ENCODE measurements at places on chromosomes 1 and 21. TPM values are rescaled to one million over a fixed set of nuclear protein-coding genes. Genes with fewer than 3 reads are reported as not detected.

DNA sequence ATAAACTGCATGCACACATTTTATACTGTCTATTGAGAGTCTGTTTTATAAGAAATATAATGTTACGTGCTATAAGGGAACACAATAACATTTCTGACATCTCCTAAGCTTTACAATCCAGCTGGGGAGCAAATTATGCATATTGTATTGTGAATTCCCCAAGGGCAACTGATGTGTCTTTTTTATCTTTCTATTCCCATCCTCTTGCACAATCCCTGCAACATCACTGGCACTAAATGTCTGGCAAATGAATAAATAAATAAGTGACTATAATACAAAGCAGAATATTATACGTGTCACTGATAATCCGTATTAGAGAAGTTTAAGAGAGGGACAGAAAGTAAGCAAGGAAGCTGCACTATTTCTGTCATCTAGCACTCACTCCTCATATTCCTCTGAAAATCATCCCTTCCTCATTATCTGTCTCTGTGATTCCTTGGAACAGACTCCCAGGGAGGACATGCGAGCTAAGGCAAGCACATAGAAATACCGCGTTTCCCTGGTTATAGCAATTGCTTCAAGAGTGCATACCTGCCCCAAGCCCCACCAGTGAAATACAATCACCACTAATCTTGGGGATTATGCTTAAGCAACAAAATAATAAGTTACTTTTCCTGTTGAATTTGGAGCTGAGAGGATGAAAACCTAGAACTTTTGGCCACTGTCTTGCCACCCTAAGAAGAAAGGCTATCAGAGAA is 205.4 kb downstream of the SMYD3 start:
- H3K27ac ChIP-seq, result no peak overlapping the region
- peaks cover 10% of the 10 kb centered on the region for H3K4me1 ChIP-seq
- H3K4me3 ChIP-seq, result no peak overlapping the region
- no peaks in the 10 kb centered on the region for H3K27me3 ChIP-seq
- DNase-seq, result no peak

GRCh38 chr1:11204396-11205190 is 15.4 kb downstream of the ANGPTL7 start:
- no peak overlapping the region for H3K4me3 ChIP-seq
- H3K4me1 ChIP-seq, result no peaks in the 10 kb centered on the region
- no peaks in the 10 kb centered on the region for H3K36me3 ChIP-seq
- H3K27ac ChIP-seq, result no peak overlapping the region
- DNase-seq, result no peak
- no peaks in the 10 kb centered on the region for H3K27me3 ChIP-seq

The PLA2G2E gene
- not detected for total RNA-seq

The LCE1E gene
- not detected for total RNA-seq

The LRRC53 gene
- total RNA-seq, result not detected

DNA sequence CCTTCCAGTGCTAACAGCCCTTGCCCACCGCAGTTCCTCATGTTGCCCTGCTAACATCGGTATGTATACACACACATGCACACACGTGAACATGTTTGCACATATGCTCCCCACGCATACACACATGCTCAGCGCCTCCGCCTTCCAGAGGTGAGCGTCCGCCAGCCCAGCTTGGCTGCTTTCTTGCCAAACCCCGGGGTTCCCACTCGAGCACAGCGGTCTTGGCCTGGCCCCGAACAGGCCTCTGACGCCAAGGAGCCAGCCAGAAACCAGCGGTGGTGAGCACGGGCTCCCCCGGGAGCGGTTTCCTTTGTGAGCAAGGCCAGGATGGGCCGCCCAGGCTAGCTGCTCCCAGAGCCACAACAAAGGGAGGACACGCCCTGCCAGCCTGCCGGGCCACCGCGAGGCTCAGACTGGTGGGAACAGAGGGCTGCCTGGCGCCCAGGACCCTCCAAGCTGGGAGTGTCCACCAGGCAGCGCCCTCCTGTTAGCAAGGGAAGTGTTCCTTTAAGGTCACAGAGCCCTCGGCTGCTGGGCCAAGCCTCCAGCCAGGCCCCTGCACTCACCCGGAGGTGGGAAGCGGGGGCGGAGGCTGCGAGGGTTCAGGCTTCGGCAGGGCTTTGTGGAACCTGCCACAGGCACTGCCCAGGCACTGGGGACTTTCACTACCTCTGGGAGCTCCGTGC is 65.4 kb downstream of the ALPL start:
- no peak overlapping the region for H3K27ac ChIP-seq
- no peak overlapping the region for H3K4me3 ChIP-seq
- H3K27me3 ChIP-seq, result no peaks in the 10 kb centered on the region
- no peak for DNase-seq
- H3K36me3 ChIP-seq, result no peaks in the 10 kb centered on the region
- H3K4me1 ChIP-seq, result peaks cover 8% of the 10 kb centered on the region

DNA sequence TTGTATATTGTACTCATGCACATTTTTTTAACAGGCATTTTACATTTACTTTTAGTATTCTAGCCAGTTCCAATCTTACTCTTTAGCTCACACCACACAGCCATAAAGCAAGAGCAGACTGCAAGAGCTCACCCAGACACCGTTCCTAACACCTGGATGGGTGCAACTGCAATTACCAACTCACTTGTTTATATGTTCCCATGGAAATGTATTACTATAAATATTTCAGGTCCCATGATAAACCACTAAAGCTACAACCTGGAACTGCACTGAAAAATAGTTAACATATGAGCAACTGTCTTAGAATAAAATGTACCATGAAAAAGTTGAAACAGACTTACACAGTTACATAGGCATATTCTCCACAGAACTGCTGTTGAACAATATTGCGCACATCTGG is 30.8 kb downstream of the USP48 start:
- DNase-seq, result no peak
- no peaks in the 10 kb centered on the region for H3K4me1 ChIP-seq
- no peak overlapping the region for H3K27ac ChIP-seq
- H3K36me3 ChIP-seq, result no peaks in the 10 kb centered on the region
- H3K4me3 ChIP-seq, result no peak overlapping the region
- no peaks in the 10 kb centered on the region for H3K27me3 ChIP-seq

DNA sequence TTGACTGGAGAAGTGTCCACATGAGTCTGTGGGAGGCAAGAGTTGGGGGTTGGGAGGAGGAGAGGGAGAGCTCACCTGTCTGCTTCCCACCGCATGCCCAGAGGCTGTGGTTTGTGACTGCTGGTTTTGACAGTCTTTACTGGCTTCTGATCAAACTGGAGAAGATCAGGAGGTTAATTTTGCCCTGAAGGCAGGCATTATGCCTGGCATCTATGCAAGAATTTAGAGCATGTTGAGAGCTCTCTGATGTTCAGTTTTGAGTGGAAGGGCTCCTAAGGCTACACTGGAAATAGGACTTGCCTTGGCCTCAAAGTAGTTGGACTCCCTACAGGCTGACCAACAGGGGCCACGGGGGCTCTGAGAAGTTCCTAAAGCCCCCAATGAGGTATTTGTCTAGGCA is 101.6 kb downstream of the TLR5 start:
- no peaks in the 10 kb centered on the region for H3K4me1 ChIP-seq
- DNase-seq, result no peak
- H3K4me3 ChIP-seq, result no peak overlapping the region
- no peaks in the 10 kb centered on the region for H3K27me3 ChIP-seq

The MARCKSL1 gene
- 36.8 TPM for total RNA-seq

- peaks cover 16% of the 10 kb centered on the region for H3K4me1 ChIP-seq
- DNase-seq, result no peak
- H3K27me3 ChIP-seq, result no peaks in the 10 kb centered on the region
- H3K4me3 ChIP-seq, result no peak overlapping the region
Measured at GRCh38 chr1:42214447-42214871, 49.9 kb upstream of the GUCA2A start.

GRCh38 chr1:119541389-119541788 is 34.4 kb downstream of the HSD3B1 start:
- no peaks in the 10 kb centered on the region for H3K27me3 ChIP-seq
- no peaks in the 10 kb centered on the region for H3K4me1 ChIP-seq
- no peak overlapping the region for H3K4me3 ChIP-seq
- DNase-seq, result no peak
- H3K27ac ChIP-seq, result no peak overlapping the region

- H3K4me1 ChIP-seq, result no peaks in the 10 kb centered on the region
- no peaks in the 10 kb centered on the region for H3K27me3 ChIP-seq
- H3K36me3 ChIP-seq, result no peaks in the 10 kb centered on the region
- no peak for DNase-seq
Measured at GRCh38 chr1:223515926-223516325, 122.7 kb downstream of the CCDC185 start.

DNA sequence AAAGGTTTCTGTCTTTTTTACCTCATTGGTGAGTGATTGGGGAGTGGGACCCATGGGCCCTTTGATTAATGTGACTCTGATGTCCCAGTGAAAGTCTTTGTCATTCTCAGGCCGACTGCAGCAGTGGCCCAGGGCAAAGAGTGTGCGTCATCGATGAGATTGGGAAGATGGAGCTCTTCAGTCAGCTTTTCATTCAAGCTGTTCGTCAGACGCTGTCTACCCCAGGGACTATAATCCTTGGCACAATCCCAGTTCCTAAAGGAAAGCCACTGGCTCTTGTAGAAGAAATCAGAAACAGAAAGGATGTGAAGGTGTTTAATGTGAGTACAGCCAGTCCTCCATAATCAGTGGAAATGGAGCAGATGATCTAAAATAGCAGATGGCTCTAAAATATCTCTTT is 19.4 kb downstream of the NTPCR start:
- peaks cover 4% of the 10 kb centered on the region for H3K4me1 ChIP-seq
- no peak overlapping the region for H3K4me3 ChIP-seq
- H3K36me3 ChIP-seq, result peaks cover 34% of the 10 kb centered on the region

DNA sequence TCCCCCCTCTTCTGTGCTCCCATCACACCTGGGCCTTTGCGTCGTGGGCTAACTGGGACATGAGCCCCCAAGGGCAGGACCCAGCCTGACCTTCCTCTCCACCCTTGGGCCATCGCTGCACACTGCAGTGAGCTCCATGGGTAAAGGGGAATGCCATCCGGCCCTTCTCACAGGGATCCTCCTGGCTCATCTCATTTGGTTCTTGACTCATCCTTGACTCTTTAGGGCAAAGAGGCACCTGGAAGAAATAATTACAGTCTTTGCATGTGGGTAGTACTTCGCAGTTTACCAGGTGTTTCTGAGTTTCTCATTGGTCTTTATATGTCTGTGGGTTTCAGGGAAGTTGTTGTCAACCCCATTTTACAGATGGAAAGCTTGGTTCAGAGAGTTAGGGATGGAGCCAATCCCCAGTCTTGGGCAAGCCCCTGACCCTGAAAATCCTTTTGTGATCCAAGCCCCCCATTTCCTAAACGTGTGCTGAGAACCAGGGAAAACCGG is 59.3 kb upstream of the ID3 start:
- no peaks in the 10 kb centered on the region for H3K27me3 ChIP-seq
- no peak for DNase-seq
- no peak overlapping the region for H3K27ac ChIP-seq

DNA sequence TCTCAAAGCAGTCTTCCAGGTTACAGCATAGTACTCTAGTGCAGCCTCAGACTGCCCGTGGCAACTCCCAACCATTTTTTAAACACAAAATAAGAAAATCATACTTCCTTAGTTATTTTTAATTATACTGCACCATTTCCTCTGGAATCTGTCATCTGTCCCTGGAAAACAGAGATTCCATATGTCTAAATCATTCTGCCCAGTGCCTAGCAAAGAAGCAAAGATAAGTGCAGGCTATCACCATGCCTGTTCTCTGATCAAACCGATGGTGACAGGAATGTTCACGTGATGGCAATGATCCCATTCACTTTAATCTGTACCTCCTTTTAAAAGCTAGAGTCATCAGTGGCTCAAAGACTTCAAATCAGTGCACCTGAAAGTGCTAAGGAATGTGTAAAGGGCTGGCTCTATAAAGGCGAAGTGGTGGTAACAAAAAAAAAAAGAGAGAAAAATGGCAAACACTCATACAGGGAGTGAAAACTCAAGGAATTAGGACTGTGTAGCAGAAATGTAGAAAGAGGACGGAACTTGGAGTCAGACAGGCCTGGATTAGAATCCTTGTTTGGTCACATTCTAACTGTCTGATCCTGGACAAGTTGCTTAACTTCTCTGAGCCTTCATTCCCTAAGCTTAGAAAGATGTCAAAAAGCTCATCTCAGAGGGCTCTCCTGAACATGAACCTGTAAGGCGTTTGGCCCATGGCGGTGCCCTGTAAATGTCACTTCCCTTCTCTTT is 9.9 kb upstream of the CCN1 start:
- H3K36me3 ChIP-seq, result no peaks in the 10 kb centered on the region
- no peaks in the 10 kb centered on the region for H3K27me3 ChIP-seq
- DNase-seq, result no peak
- no peak overlapping the region for H3K4me3 ChIP-seq
- H3K27ac ChIP-seq, result peak overlapping the region; percentile 72

The B3GALT5 gene
- total RNA-seq, result 1.5 TPM

The FAM76A gene
- 16.7 TPM for total RNA-seq

DNA sequence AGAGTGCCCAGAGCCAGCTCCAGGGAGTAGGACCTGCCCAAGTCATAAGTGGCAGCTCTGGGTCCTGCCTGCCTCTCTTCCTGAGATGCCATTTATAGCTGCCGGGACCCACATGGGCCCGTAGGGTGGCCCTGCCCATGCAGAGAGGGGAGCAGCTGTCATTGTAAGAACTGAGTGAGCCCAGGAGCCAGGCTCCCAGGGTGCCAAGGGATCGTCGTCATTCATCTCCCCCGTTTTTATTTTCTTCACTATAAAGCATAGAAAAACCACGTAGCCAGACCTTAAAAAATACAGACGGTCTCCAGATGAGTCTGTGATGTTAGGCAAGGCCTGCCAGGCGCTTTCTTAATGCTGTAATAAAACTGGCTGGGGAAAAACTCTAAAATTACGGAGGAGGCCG is 90.7 kb downstream of the IGSF21 start:
- H3K27ac ChIP-seq, result no peak overlapping the region
- no peak for DNase-seq
- H3K36me3 ChIP-seq, result no peaks in the 10 kb centered on the region
- no peaks in the 10 kb centered on the region for H3K27me3 ChIP-seq
- H3K4me3 ChIP-seq, result no peak overlapping the region

The SLC30A2 gene
- not detected for total RNA-seq

GRCh38 chr1:180188091-180188506 is 33.4 kb downstream of the QSOX1 start:
- H3K4me1 ChIP-seq, result no peaks in the 10 kb centered on the region
- peaks cover 61% of the 10 kb centered on the region for H3K36me3 ChIP-seq
- no peak overlapping the region for H3K4me3 ChIP-seq

- no peak for DNase-seq
- H3K36me3 ChIP-seq, result no peaks in the 10 kb centered on the region
- H3K4me1 ChIP-seq, result peaks cover 10% of the 10 kb centered on the region
- peak overlapping the region; percentile 39 for H3K27ac ChIP-seq
Measured at GRCh38 chr1:17045634-17046333, 8.0 kb downstream of the SDHB start.

The DPT gene
- total RNA-seq, result 154 TPM

GRCh38 chr1:19825298-19825697 is 10.2 kb upstream of the RNF186 start:
- no peaks in the 10 kb centered on the region for H3K36me3 ChIP-seq
- DNase-seq, result no peak
- H3K27ac ChIP-seq, result no peak overlapping the region
- H3K4me3 ChIP-seq, result no peak overlapping the region
- no peaks in the 10 kb centered on the region for H3K27me3 ChIP-seq
- H3K4me1 ChIP-seq, result no peaks in the 10 kb centered on the region

DNA sequence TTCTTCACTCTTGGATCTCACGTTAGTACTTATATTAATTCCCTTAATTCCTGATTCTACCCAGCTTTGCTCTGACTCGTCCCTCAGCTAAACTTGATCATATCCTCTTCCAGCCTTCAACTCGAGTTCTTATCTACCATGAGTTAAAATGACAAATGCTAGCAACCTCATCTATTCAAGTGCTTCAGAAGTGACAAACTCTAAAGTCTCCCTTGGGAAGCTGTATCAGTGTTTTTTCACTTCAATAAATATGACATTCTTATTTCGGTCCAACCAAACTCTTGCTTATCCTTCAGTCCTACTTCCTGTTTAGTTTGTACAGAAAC is 75.3 kb downstream of the FOXJ3 start:
- H3K4me3 ChIP-seq, result no peak overlapping the region
- H3K4me1 ChIP-seq, result peaks cover 35% of the 10 kb centered on the region
- H3K36me3 ChIP-seq, result no peaks in the 10 kb centered on the region
- H3K27ac ChIP-seq, result no peak overlapping the region
- H3K27me3 ChIP-seq, result no peaks in the 10 kb centered on the region
